ENCODE measurements at places on chromosomes 5 and 9. TPM values are rescaled to one million over a fixed set of nuclear protein-coding genes. Genes with fewer than 3 reads are reported as not detected.

DNA sequence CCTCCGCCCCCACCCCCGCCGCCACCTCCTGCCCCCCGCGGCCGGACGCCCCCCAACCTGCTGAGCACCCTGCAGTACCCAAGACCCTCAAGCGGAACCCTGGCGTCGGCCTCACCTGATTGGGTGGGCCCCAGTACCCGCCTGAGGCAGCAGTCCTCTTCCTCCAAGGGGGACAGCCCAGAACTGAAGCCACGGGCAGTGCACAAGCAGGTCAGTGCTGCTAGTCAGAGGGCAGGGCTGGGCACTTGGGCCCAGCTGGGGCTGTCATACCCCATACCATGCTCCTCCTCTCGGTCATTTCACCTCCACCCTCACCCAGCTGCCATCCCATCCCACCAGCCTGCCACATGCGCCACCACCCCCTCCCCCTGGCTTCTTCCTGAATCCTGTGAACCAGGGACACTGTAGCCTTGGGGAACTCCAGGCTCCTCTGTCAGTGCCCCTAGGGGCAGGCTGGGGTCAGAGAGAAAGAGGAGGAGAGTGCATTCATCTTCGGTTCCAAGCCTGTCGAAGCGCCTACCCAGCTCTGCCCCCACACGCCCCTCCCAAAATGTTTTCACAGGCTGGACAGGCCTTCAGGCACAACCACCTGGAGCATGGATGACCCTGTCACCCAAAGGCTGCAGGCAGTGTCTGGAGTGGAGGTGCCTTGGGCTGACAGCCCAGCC lies 122.0 kb downstream of the DAB2IP start:
- no peaks in the 10 kb centered on the region for H3K36me3 ChIP-seq
- no peak overlapping the region for H3K4me3 ChIP-seq
- H3K27me3 ChIP-seq, result no peaks in the 10 kb centered on the region
- H3K4me1 ChIP-seq, result peaks cover 8% of the 10 kb centered on the region
- peak; percentile 18 for DNase-seq

DNA sequence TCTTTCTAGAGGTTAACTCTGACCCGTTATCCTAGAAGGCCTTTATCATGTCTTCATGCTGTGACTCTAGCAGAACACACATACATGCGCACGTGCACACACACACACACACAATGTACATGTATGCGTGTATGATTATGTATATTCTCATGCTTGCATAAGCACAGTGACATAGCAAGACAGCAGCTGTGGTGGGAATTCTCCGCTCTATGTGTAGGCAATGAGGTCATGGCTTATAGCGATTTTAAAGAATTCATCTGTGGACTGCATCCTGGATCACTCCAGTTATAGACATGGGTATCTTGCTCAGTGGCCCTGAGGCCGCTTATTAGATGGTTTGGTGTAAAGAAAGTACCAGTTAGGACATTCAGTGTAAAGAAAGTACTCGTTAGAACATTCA lies 106.2 kb downstream of the FBXL7 start:
- DNase-seq, result no peak
- H3K4me3 ChIP-seq, result no peak overlapping the region
- no peak overlapping the region for H3K27ac ChIP-seq
- peaks cover 11% of the 10 kb centered on the region for H3K4me1 ChIP-seq
- no peaks in the 10 kb centered on the region for H3K36me3 ChIP-seq

DNA sequence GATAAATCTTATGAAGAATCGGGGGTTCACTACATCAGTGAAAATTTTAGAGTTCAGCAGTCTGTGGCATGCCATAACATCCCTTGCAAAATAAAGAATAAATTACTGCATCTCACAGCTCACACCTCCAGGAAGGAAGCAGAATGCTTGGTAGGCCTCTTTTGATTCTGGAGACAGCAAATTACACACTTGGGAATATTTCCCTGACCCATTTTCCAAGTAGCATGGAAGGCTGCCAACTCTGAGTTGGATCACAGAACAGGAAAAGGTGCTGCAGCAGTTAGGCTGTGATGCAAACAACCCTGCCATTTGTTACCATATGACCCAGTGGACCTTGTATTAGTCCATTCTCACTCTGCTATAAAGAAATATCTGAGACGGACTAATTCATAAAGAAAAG lies 293.5 kb downstream of the ASTN2 start:
- no peaks in the 10 kb centered on the region for H3K4me1 ChIP-seq
- DNase-seq, result no peak
- H3K36me3 ChIP-seq, result no peaks in the 10 kb centered on the region
- H3K4me3 ChIP-seq, result no peak overlapping the region
- H3K27ac ChIP-seq, result no peak overlapping the region

GRCh38 chr5:140244525-140245025 lies 58.3 kb downstream of the PFDN1 start:
- H3K4me1 ChIP-seq, result peaks cover 40% of the 10 kb centered on the region
- peaks cover 15% of the 10 kb centered on the region for H3K36me3 ChIP-seq
- H3K4me3 ChIP-seq, result no peak overlapping the region
- DNase-seq, result peak; percentile 93

DNA sequence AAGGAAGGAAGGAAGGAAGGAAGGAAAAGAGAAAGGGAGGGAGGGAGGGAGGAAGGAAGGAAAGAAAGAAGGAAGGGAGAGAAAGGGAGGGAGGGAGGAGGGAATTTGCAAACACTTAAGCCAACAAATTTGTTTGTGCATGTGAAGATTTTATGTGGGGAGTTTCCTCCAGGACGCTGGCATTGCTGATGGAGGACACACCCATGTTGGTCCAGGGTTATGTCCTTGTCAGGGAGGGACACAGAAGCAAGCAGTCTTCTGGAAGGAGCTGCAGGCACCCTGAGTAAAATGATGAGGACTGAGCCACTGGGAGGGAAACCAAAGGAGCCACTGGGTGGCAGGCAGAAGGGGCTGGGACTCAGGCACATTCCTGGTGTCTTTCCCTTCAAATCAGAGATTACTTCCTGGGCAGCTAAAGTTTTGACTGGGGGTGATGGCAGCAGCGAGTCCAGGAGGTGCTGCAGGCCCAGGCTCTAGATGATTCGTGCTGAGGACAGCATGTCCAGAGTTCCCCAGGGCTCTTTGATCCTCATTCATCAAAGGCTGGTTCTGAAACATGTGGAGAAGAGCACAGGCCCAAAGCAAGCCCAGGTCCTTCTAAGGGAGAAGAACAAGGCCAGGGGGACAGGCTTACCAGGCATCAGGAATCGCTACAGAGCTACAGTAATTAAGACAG lies 109.2 kb downstream of the PAX5 start:
- no peaks in the 10 kb centered on the region for H3K36me3 ChIP-seq
- no peak for DNase-seq
- no peak overlapping the region for H3K4me3 ChIP-seq
- H3K4me1 ChIP-seq, result no peaks in the 10 kb centered on the region

DNA sequence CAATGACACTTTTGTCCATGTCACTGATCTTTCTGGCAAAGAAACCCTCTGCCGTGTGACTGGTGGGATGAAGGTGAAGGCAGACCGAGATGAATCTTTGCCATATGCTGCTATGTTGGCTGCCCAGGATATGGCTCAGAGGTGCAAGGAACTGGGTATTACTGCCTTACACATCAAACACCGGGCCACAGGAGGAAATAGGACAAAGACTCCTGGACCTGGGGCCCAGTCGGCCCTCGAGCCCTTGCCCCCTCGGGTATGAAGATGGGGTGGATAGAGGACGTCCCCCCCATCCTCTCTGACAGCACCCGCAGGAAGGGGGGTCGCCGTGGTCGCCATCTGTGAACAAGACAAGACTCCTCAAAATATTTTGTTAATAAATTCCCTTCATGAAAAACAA lies 12.0 kb downstream of the SEMA6A start:
- H3K4me1 ChIP-seq, result peaks cover 79% of the 10 kb centered on the region
- no peak overlapping the region for H3K27ac ChIP-seq
- H3K4me3 ChIP-seq, result no peak overlapping the region
- no peaks in the 10 kb centered on the region for H3K27me3 ChIP-seq

GRCh38 chr5:162052676-162053075 lies 14.9 kb upstream of the GABRG2 start:
- no peak for DNase-seq
- no peaks in the 10 kb centered on the region for H3K4me1 ChIP-seq
- H3K27me3 ChIP-seq, result no peaks in the 10 kb centered on the region
- no peaks in the 10 kb centered on the region for H3K36me3 ChIP-seq
- no peak overlapping the region for H3K4me3 ChIP-seq

GRCh38 chr5:160042671-160043070 lies 33.7 kb downstream of the TTC1 start:
- H3K27ac ChIP-seq, result no peak overlapping the region
- no peak for DNase-seq
- no peaks in the 10 kb centered on the region for H3K4me1 ChIP-seq
- no peak overlapping the region for H3K4me3 ChIP-seq

DNA sequence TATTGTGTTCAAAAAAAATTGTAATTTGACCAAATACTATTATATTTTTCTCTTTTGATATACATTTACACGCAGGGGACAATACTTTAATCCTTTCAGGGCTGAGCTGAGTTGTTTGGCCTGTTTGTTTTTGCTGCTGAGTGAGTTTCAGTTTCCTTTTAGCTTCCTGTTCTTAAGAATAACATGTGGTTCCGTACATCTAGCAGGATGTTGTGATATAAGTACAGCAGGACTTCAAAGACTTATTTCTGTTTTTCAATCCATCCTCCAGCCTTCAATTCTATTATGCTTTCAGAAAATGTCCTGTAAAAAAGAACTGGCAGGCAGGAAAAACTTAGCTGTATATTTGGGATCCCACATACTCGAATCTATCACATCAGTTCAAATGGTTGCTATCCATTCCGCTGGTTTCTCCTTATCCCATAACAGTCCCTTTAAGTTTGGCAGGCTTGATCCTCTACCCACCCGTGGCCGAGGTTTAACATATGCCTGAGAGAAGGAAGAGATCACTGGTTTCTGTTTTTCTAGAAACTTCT lies 1037.3 kb upstream of the ACO1 start:
- no peaks in the 10 kb centered on the region for H3K27me3 ChIP-seq
- DNase-seq, result no peak
- H3K27ac ChIP-seq, result peak overlapping the region; percentile 56
- no peaks in the 10 kb centered on the region for H3K36me3 ChIP-seq

GRCh38 chr9:129012343-129012742 lies 15.8 kb downstream of the SH3GLB2 start:
- peaks cover under 1% of the 10 kb centered on the region for H3K4me1 ChIP-seq
- DNase-seq, result no peak
- no peaks in the 10 kb centered on the region for H3K36me3 ChIP-seq
- no peak overlapping the region for H3K4me3 ChIP-seq
- no peak overlapping the region for H3K27ac ChIP-seq

- no peak overlapping the region for H3K27ac ChIP-seq
- no peaks in the 10 kb centered on the region for H3K27me3 ChIP-seq
- DNase-seq, result no peak
- no peak overlapping the region for H3K4me3 ChIP-seq
These were observed 156.6 kb downstream of the TMEM38B start for GRCh38 chr9:105850852-105851500.

GRCh38 chr9:14746626-14747025 lies 24.1 kb upstream of the CER1 start:
- H3K27me3 ChIP-seq, result no peaks in the 10 kb centered on the region
- no peaks in the 10 kb centered on the region for H3K4me1 ChIP-seq
- no peak overlapping the region for H3K27ac ChIP-seq
- DNase-seq, result no peak
- H3K36me3 ChIP-seq, result no peaks in the 10 kb centered on the region
- no peak overlapping the region for H3K4me3 ChIP-seq

- no peak overlapping the region for H3K4me3 ChIP-seq
- DNase-seq, result peak; percentile 42
- no peak overlapping the region for H3K27ac ChIP-seq
- H3K36me3 ChIP-seq, result no peaks in the 10 kb centered on the region
These were observed 7.7 kb upstream of the RASGEF1C start for GRCh38 chr5:180216646-180217171.

GRCh38 chr9:91415290-91415689 lies 8.3 kb downstream of the NFIL3 start:
- DNase-seq, result no peak
- H3K27ac ChIP-seq, result no peak overlapping the region
- H3K27me3 ChIP-seq, result no peaks in the 10 kb centered on the region
- H3K4me1 ChIP-seq, result peaks cover 17% of the 10 kb centered on the region
- H3K4me3 ChIP-seq, result no peak overlapping the region

- no peaks in the 10 kb centered on the region for H3K27me3 ChIP-seq
- H3K36me3 ChIP-seq, result no peaks in the 10 kb centered on the region
- peak; percentile 76 for DNase-seq
- no peak overlapping the region for H3K27ac ChIP-seq
- peaks cover 13% of the 10 kb centered on the region for H3K4me1 ChIP-seq
- no peak overlapping the region for H3K4me3 ChIP-seq
These were observed 271.3 kb downstream of the ZSWIM6 start for GRCh38 chr5:61603211-61603908.

- no peak for DNase-seq
- H3K4me3 ChIP-seq, result no peak overlapping the region
- no peak overlapping the region for H3K27ac ChIP-seq
- no peaks in the 10 kb centered on the region for H3K4me1 ChIP-seq
- no peaks in the 10 kb centered on the region for H3K36me3 ChIP-seq
- peaks cover 28% of the 10 kb centered on the region for H3K27me3 ChIP-seq
These were observed 10.7 kb upstream of the CERCAM start for GRCh38 chr9:128409978-128410377.

KIAA0825 gene
- total RNA-seq, result 11.5 TPM

VDAC1 gene
- total RNA-seq, result 266 TPM

SPATA31E1 gene
- not detected for total RNA-seq

STK32A gene
- total RNA-seq, result 46.0 TPM

NXNL2 gene
- total RNA-seq, result not detected

DMRTA1 gene
- total RNA-seq, result 0.24 TPM

PRKACG gene
- not detected for total RNA-seq

FCN2 gene
- 29.4 TPM for total RNA-seq

SLC25A48 gene
- total RNA-seq, result not detected

All from adrenal gland (tissue), 19 donors.